ENCODE measurements at places on chromosomes 13 and 19.

DNA sequence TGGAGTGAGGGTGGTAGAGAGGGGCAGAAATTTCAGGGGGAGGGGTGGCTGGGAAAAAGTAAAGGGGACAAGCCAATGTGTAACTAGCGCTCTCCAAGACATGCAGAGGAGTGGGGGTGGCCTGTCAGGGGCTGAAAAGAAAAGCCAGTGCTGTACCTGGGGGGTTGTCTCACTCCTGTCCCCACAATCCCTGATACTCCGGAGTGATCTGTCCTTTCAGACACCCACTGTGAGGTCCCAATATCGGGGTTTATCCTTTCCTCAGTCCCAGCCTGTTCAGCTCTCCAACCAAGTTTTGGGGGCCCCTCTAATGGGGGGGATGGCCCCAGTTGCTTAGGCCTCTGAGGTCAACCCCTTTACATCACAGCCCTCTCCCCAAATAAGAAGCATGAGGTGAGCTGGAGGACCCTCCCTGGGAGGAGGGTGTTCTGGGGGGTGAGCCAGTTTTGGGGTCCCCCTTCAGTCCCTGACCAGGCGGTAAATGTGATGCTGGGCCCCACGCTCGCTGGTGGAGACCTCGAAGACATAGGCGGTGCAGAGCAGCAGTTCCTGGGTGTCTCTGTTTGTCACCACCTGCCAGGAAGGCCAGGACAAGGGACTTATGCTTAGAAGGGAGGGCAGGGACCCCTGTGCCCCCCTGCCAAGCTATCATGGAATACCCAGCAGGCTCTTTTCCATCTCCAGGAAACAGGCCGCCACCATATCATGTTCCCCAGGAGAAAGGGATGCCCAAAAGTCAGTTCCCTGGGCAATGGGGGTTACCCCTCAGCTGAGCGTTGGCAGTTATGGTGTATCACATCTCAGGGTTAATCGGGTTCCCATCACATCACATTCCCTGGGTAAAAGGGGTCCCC lies 5.9 kb downstream of the CD37 start:
- no peak for DNase-seq

- peak; percentile 55 for DNase-seq
Observed at GRCh38 chr13:30829145-30829832, 76.8 kb upstream of the MEDAG start.

DNA sequence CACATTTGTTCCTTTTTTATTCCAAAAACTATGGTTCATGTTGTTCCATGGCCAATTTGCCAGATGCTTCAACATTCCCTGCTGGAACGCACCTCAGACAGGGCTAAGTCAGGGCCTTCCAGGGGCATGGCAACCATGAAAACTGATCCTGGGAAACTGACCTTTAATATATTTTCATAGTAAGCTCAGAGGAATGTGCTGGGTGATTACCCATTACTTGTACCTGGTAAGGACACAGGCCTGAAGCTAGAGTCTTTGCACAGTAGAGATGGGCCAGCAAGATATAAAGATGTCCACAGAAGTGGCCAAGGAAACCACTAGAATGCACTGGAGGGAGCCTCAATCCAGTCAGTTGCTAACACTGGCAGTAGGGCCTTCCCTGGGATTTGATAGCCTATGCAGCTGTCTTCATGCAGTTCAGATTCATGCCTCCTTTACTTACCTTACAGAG lies 353.1 kb downstream of the ENOX1 start:
- DNase-seq: no peak

DNA sequence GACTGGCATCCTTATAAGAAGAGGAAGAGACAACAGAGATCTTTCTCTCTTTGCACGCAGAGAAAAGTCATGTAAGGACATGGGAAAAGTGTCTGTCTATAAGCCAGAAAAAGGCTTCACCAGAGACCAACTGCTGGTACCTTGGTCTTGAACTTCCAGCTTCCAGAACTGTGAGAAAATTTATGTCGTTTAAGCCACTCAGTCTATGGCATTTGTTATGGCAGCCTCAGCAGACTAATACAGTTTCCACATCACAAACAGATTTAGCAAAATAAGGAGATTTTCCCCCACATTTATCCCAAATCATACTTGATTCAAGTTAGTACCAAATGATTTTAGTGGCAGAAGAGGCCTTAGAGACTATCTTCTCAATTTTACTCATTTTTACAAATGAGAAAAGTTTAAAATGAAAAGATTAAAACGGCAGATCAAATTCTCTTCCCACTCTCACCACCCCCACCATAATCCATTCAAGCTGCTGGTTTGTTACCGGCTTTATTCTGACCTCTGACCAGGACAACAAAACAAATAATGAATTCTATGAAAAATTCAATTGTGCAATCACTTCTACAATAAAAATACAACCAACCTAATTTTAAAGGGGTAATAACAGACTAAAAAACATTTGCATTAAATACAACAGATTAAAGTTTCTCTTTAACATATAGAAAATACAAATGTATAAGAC lies 316.3 kb downstream of the TBC1D4 start:
- no peak for DNase-seq

DNA sequence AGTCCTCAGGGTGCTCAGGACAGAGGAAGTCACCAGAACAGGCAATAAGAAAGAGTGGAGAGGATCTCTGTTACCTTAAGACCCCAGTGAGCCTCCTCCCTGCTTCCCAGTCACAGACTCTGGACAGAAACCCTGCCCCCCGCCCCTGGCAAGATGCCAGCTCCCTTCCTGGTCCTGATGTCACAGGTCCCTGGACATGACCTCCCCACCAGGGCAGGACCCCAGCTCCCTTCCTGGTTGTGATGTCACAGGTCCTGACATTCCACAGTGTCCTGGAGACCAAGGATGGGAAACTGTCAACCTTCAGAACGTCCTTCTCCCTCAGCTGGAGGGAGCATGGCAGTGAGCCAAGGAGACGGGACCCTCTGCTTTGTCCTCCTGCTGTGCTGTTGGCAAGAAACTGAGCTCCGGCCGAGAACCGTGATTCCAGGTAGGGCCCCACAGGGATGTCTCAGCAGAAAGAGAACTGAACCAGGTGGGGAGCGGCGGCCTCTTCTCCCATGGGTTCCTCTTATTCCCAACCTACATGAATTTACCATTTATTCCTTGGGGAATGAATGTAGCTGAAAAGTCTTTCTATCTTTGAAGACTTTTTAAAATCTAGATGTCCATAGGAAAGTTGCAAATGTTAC lies at the start of gene SPACA7:
Gene SPACA7, plus strand, starts transcription at position 306 of the 632 bp plus-strand sequence. Its CDS starts 31 bp downstream, at position 337.
- DNase-seq: no peak

DNA sequence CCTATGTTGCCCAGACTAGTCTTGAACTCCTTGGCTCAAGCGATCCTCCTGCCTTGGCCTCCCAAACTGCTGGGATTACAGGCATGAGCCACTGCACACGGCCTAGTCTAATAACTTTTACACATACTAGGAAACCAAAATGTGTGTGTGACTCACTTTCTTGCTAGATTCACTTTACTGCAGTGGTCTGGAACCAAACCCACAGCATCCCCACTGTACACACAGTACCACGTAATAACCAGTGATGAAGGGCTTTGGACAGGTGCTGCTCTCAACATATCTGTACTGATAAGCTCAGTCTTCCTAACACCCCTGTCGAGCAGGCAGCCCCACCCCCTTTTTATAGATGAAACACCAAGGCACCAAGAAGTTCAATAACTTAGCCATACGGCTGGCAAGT lies 5.1 kb downstream of the DNMT1 start:
- DNase-seq: no peak

- no peak for DNase-seq
Observed at GRCh38 chr19:30235946-30236345, 136.2 kb upstream of the ZNF536 start.

DNA sequence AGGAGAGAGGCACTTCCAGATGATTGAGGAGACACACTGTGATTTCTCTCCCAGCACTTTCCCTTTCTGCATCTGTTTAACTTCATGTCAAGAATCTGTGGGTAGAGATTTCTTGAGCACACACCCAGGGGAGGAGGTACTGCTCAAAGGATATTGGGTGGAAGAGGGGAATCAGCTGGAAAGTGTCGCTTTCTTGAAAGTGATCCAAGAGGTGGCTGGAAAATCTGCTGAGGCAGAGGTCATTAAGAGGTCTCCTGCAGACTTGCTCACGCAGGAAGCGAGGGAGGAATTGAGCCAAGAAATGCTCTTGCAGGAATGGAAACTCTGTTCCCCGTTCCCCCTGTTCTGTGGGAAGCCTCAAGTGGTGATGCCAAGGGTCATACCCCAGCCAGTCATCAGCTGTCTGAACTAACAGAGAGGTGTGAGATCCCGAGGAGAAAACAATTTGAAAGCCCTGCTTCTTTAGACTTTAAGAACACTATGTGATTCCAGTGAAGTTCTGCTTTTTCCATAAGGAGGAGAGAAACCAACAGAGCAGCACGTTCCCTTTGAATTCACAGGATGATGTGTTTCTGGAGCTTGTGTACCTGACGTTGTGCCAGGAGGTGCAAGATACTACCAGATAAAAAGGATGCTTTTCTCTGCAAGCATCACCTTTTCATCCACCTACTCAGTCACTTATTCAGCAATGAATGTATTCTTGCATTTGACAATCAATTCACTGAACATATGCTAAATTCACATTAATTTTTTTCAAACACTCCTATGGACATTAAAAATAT lies 163.4 kb upstream of the GPR12 start:
- no peak for DNase-seq

DNA sequence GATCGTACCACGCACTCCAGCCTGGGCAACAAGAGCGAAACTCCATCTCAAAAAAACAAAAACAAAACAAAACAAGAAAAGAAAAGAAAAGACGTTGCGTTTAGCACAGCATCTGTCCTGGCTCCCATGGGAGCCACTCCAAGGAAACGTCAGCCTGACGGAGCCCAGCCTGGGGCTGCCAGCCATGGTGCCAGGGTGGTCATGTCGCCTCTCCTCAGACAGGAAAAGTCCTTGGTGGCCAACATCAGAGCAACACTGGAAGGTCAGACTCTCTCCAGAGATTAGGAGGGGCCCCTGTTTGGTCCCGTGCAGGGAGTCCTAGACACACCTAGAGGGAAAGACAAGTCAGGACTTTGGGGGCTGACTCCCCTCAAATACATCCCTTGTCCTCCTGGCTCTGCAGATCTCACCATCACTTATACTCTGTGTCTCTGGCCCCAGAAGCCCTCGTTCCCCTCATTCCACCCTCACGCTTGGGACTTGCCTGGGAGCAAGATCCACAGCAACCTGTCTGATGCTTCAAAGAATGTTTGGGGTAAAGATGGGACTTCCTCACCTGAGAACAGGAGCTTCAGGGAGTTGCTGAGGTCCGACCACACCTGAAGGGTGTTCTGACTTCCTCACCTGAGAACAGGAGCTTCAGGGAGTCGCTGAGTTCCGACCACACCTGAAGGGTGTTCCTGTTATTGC lies 9.3 kb downstream of the LILRA4 start:
- no peak for DNase-seq

DNA sequence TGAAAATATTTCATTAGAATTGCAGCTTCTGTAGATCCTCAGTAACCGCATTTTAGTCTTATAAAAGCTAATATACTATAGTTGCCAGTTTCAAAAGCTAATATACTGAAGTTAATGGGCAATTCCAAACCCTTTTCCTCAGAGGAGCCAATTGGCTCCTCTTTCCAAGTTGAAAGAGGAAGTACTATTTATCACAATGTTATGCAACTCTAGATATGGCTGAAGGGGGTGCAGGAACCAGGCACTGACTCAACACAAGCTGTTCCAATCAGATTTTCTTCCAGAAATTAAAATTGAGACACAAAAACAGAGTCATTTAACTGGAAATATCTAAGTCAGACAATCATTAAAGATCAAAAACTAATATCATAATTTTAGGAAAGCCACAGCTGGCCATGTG lies 258.9 kb downstream of the PCDH20 start:
- no peak for DNase-seq

- DNase-seq: peak; percentile 34
Observed at GRCh38 chr13:94548821-94549231, 47.1 kb downstream of the TGDS start.

DNA sequence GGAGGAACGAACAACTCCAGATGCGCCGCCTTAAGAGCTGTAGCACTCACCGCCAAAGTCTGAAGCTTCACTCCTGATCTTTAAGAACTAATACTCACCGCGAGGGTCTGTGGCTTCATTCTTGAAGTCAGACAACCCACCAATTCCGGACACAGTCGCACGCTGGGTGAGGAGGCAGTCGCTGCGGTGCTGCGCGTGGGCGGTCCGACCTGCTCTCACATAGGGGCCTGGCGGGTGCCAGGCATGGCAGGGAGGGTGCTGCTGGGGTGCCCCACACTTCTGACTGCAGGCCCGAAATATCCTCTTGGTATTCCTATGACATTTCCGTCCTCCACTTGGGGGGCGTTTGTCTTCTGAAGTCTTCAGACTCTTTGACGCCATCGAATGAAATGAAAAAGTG lies 7.4 kb upstream of the MICU2 start:
- no peak for DNase-seq

- peak; percentile 71 for DNase-seq
Observed at GRCh38 chr19:15195371-15196334, 5.1 kb downstream of the NOTCH3 start.

DNA sequence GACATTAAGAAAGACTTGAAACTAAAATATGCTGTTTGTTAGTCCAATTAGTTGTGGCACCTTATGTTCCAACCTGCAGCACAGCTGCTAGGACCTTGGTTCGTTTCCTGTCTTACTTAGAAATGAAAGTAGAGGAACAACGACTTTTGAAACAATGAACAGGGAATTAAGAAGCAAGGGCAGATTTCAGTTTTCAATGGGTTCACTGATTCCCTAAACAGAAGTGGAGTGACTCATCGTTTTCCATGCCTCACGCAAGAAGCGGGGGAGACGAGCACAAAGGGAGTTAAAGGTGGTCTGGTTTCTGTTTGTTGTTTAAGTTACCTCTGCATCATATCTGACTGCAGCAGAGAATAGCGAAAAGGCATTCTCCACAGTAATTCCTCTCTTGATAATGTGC lies 44.8 kb downstream of the PHF11 start:
- DNase-seq: peak; percentile 59

- DNase-seq: peak; percentile 94
Observed at GRCh38 chr19:45075301-45076028, 813 bp downstream of the ZNF296 start.

- no peak for DNase-seq
Observed at GRCh38 chr19:18737337-18737953, 53.7 kb downstream of the COMP start.

- no peak for DNase-seq
Observed at GRCh38 chr13:93399212-93399611, 172.6 kb downstream of the GPC6 start.

DNA sequence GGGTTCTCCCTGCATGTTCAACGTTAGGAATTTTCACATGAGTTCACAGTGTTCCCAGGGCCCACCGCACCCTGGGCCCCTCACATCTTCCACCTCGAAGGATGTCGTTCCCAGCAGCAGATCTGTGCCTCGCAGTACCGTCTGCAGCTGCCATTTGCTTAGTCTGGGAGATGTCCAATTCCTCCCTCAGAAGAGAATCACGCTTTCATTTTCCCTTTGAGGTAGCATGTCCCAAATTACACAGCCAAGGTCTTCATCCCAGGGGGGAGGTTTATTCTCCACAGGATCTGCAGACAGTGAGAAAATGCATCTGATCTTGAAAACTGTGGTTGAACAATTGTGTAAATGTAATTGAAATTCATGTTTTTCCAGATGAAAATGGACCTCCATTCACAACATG lies 150.2 kb downstream of the DCT start:
- DNase-seq: no peak

- no peak for DNase-seq
Observed at GRCh38 chr19:27805848-27806247, 1407.1 kb downstream of the UQCRFS1 start.

- DNase-seq: peak; percentile 61
Observed at GRCh38 chr13:27954406-27954851, 14.7 kb downstream of the CDX2 start.
